Fibroblast of lung (primary cell): ENCODE measurements at places on chromosomes 4 and X. TPM values are rescaled to one million over a fixed set of nuclear protein-coding genes. Genes with fewer than 3 reads are reported as not detected.

CT45A5 gene
- not detected in 2 replicates for total RNA-seq

STAP1 gene
- total RNA-seq: not detected in 2 replicates

UGT2B17 gene
- not detected in 2 replicates for total RNA-seq

- no peaks in the 10 kb centered on the region for H3K36me3 ChIP-seq
- no peaks in the 10 kb centered on the region for H3K27me3 ChIP-seq
- no peak overlapping the region for H3K27ac ChIP-seq
- no peaks in the 10 kb centered on the region for H3K4me1 ChIP-seq
- DNase-seq: no peak
These were observed 28.4 kb upstream of the CT47A1 start for GRCh38 chrX:121013897-121014455.

- no peak for DNase-seq
- H3K4me3 ChIP-seq: no peak overlapping the region
- no peaks in the 10 kb centered on the region for H3K4me1 ChIP-seq
- no peaks in the 10 kb centered on the region for H3K36me3 ChIP-seq
- H3K27me3 ChIP-seq: no peaks in the 10 kb centered on the region
These were observed 888.2 kb downstream of the RAB28 start for GRCh38 chr4:12595986-12596385.

DNA sequence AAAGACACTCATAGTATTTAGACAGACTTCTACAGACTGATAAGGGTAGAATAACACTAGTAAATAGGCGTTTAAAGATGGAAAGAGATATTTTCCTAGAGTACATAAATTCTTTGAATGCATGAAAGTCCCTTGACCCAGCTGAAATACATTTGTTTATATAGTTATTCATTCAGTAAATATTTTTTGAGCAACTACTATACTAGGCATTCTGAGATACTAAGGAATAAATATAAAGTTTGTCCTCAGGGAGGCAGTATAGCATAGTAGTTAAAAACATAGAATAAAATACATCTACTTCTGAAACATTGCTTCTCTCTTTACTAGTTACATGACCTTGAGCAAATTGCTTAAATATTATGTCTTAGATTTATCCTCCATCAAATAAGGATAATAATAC lies 27.4 kb downstream of the HMGN5 start:
- H3K27me3 ChIP-seq: no peaks in the 10 kb centered on the region
- H3K4me1 ChIP-seq: no peaks in the 10 kb centered on the region
- no peak overlapping the region for H3K4me3 ChIP-seq
- H3K27ac ChIP-seq: no peak overlapping the region
- H3K36me3 ChIP-seq: no peaks in the 10 kb centered on the region

DNA sequence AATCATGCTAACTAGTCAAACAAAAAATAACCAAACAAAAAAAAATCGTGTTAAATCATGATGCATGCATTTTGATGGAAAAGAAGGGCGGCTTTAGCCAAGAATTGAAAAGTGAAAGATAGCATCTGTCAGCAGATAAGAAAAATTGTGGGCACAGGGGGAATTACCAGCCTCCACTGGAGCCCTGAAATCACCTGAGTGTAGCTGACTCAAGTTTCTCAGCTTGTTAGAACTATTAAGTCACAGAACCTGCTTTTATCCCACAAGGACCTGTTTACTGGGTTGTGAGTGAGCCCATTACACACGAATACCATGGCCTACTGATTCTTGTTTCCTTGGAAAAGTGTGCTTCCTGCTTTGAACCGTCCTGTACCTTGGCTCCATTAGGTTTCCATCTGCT lies 85.2 kb downstream of the COX18 start:
- H3K27ac ChIP-seq: no peak overlapping the region
- no peaks in the 10 kb centered on the region for H3K36me3 ChIP-seq
- no peaks in the 10 kb centered on the region for H3K4me1 ChIP-seq
- DNase-seq: no peak

DNA sequence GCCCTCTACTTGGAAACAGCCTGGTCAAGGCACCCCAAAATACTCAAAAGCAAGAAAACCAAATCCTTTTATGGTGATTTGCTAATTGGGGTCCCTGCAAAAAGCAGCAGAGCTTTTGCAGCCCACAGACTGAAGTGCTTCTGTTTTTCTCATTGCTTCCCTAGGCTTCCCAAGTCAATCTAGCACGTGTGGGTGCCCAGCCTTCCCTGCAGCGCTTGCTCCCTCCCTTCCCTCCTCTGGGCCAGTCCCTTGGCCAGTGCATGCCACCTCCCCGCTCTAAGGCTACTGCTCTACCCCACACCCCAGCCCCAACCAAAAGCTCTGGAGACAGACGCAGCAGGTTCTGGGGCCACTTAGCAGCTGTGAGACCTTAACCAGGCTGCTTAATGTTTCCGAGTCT lies 53.6 kb downstream of the ANAPC4 start:
- no peak for DNase-seq
- no peaks in the 10 kb centered on the region for H3K27me3 ChIP-seq
- no peak overlapping the region for H3K4me3 ChIP-seq
- H3K36me3 ChIP-seq: no peaks in the 10 kb centered on the region
- no peaks in the 10 kb centered on the region for H3K4me1 ChIP-seq
